Myocyte (in vitro differentiated cells): ENCODE measurements at places on chromosomes 1 and 21. TPM values are rescaled to one million over a fixed set of nuclear protein-coding genes. Genes with fewer than 3 reads are reported as not detected.

DNA sequence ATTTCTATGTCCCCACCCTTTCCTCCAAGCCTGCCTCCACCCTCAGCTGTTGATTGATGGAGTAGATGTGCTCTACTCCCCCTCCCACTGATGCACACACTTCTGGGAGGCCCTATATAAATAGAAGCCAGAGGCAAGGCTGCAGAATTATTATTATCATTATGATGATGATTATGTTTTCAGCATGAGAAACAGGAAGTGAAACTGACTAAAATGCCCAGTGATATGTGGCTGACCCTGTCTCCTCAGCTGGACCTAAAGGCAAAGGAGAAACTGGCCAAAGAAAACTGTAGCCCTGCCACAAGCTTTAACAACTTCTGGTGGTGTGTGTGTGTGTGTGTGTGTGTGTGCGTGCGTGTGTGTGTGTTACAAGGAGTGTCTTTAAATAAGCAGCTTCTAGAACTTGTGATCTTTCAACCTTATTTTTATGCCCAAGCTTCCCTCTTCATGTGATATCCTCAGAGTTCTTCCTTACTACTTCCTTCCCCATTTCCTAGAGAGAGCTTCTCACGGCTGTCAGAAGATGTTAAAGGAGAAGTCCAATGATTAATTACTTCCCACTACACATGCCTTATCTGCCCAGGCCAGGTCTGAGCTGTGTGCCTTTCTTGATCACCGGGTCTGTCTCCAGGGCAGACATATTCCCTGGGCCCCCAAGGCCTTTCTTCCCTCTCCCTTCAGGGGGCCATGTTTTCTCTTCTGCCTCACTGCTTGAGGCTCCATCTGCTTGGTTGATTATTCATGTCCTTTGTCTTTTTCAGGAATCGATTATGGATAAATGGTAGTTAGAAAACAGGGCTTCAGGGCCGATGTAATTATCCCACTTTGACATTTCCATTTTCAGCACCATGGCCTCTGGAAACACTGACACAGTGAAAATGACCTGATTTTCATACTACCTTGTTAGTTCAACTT is 11.6 kb upstream of the MAPKAPK2 start:
- no peak for DNase-seq

GRCh38 chr1:28534671-28535070 is 18.2 kb upstream of the TRNAU1AP start:
- DNase-seq: no peak

DNA sequence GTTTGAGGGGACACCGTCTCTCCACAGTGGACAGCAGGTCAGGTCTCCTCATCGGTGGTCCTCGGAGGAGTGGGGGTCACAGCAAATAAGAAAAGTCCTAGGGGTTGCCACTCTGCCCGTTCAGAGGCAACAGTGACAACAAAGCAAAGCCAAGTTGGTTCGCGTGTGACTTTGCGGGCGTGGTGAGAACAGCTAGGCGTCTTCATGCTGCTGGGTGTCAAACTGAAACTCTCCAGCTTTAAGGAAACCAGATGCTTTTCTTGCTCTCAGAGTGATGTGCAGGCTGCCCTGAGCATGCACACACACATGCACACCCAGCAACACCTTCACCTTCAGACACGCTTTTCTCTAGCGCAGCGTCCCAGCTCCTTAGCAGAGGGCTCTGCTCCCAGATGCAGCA is 70.1 kb upstream of the ARHGEF16 start:
- no peak for DNase-seq

DNA sequence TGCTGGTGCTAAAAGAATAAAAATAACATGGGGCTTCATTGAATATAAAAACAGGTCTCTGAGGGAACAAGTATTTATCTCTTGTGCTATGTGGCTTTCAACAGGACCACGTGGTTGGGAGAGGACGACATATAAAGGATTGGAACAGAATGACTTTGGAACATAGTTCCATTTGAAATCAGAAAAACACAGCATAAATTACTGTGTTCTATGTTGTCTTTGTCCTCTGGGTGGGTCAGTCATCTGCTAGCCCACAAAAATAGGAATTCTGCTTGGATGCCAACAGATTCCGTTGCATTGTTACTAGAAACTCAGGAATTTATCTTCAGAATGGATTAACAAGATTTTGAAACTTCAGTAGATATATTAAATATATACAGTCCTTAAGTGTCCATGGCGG is 5.9 kb downstream of the CEP85 start:
- DNase-seq: peak; percentile 37

- DNase-seq: no peak
Measured at GRCh38 chr1:33516891-33517567, 44.6 kb downstream of the ZSCAN20 start.

DNA sequence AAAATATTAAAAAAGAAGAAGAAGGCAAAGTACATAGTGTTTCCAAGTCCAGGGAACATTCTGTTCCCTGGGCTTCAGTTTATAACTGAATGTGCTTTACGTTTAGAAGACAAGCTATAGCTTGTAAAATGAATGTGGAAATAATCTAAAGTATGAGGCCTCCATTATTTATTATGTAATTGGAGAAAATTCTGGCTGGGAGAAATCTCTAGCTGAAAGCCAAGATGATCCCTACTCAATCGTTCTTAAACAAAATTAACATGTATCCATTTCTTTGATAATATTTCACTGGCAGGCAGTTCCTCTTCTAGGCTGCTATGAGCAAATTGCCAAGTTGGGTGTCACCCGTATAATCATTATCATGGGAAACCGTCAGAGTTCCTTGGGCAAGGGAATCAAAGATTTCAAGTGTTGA is 52.2 kb upstream of the ETS2 start:
- DNase-seq: no peak

The C8B gene
- total RNA-seq: not detected in 2 replicates

The GMEB1 gene
- 6.2 and 7.9 TPM in 2 replicates for total RNA-seq
